NCI-H446 (cell line): ENCODE measurements at places on chromosomes 2 and 18.

- no peak for DNase-seq
Measured at GRCh38 chr2:9086465-9086864, 83.0 kb upstream of the MBOAT2 start.

GRCh38 chr2:145413261-145414030 lies 893.5 kb upstream of the ZEB2 start:
- DNase-seq = peak; percentile 6

DNA sequence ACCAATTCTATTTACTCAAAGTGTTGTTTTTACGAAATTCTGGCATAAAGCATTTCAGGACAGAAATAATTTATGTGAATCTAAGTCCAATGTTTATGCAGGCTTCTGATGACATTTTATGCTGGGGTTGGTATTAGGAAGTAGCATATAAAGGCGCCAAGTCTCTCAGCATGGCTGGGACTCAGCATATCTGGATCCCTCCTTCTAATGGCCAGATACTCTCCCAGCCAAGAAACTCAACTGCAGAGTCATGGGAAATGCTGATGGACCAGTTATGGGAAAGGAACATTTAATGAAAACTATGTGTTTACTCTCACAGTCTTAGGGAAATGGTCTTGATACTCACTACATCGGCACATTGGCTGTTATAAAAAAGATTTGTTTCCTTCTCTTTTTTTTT lies 392.2 kb downstream of the ARHGAP15 start:
- no peak for DNase-seq

GRCh38 chr2:181682026-181682789 lies 1.9 kb upstream of the NEUROD1 start:
- no peak for DNase-seq

DNA sequence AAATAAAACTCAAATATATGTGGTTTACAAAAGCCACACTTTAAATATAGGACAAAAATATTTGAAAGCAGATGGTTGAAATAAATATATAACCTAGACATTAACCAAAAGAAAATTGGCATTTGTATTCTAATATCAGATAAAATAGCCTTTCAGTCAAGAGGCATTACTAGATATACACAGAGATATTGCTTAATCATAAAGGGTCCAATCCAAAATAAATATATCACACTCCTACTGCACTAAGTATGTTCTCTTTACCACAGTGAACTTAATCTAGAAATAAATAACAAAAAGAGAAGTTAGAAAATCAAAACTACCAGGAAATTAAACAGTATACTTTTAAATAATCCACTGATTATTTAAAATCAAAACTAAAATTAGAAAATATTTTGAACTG lies 34.2 kb upstream of the KCNJ3 start:
- DNase-seq = no peak

DNA sequence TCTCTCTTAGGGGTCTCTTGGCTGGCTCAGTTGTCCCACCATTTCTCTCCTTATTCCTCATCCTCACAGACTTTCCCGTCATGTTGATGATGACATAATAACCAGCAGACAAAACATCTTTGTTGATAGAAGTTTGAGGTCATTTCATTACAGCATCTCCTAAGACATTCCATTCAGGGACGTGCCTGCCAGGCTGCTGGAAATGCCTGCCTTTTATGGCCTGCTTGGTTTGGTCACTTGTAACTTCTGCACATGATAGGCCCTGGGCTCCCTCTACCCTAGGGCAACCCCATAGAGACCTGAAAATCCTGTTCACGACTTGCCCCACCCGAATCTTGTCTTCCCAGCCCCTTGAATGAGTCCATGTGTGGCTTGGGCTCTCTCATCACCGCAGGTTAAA lies 81.7 kb downstream of the SDC1 start:
- DNase-seq = no peak

DNA sequence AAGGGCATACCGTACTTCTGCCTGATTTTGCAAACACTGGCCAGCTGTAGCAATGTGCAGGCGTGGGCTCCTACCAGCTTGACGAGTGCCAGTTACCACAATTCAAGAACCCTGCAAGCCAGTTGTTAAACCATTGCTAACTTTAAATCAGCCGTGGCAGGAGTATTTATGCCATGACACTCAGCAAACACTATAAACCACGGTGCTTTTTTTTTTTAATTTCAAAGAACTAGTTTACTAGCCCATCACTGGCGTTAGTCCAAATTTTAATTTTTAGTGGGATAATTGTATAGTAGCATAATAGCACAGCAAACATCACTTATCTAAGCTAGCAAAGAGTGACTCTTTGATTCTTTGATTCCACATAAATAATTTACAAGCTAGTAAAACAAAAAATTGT lies 111.1 kb downstream of the COL4A4 start:
- no peak for DNase-seq

DNA sequence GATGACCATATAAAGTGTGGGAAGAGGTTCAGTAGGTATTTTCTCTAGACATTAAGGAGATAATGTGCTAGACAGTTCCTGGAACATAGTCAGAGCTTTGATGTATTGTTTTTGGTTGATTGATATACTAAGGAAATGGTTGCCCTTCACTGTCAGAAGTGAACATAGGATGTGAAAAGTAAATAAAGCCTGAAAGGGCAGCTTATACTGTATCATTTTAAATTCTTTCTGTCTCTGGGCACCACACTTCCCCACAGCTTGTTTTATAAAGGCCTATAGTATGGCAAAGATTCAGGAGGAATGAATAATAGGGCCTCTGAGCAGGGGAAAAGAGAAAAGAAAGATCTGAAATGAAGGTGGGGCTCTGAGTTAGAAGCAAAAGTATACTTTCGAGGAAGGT lies 72.7 kb upstream of the ITPRID2 start:
- DNase-seq = no peak

DNA sequence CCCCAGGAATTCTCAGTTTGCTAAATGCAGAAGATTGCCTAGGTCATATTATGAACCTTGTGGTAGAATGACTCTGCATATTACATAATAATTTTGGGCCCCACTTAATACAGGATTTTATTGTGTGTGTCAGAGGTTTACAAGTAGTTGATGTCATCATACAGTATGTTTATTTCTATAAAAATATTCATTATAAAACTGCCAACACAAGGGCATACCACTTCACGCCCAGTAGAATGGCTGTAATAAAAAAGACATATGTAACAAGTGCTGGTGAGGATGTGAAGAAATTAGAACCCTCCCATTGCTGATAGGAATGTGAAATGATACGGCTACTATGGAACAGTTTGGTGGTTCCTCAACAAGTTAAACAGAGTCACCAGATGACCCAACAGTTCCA lies 61.4 kb upstream of the TWSG1 start:
- no peak for DNase-seq

DNA sequence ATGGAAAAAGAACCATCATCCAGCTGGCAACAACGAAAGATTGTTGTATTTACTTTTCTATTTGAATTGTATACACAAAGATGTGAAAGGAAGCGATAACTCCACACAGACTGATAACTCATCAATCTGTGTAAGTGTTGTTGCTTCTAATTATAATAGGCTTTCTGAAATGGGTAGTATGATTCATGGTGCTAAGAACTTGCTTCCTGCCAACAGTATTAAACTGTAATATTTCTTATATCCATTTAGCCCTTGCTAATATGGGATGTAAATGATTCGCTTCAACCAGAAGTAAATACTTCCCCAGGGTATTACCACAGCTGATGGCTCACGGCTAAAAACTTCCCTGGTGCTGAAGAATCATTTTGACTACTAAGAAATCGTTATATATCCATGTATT lies 70.2 kb downstream of the TMEM163 start:
- DNase-seq = no peak

GRCh38 chr2:174717273-174717672 lies 47.0 kb downstream of the CHRNA1 start:
- DNase-seq = no peak

DNA sequence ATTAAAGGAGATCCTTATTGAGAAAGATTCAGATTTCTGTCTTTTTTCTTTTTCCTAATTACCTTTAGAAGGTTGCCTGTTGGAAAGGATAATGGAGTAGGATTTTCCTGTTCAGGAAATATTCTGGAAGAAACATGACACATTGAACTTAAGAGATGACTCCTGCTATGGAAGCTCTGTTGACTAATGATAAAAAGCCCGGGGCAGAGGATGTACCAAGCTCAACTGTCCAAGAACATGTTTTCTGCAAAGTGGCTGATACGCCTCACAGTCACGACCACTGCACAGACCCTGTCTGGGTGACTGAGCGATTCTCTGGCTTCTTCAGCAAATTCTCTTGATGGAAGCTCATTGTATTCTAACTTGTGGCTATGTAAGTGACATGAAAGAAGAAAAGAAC lies 86.2 kb upstream of the THOC1 start:
- no peak for DNase-seq

DNA sequence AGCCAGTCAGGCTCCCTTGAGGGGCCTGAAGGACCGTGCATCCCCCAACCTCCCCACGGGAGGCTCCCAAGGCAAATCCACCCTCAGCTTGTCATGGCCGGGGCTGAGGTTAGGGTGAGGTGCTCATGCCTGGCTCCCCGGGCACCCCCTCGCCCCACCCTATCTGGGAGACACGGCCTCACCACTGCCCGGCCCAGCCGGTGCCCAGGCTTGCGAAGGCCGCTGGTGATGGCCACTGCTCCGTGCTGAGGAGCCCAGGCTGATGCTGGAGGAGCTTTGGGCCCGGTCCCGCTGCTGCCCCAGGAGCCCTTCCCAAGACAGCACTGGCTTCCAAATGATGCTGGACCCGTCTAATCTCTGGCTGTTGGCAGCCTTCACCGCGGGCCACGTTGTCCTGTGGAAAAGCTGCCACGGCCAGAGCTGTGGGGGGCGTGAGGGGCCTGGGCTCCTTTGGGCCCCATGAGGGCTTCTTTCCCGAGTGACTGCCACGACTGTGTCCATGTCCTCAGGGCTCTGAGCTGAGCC lies 135.7 kb upstream of the CTDP1 start:
- DNase-seq = no peak

GRCh38 chr18:4842287-4842686 lies 354.8 kb downstream of the AKAIN1 start:
- no peak for DNase-seq

DNA sequence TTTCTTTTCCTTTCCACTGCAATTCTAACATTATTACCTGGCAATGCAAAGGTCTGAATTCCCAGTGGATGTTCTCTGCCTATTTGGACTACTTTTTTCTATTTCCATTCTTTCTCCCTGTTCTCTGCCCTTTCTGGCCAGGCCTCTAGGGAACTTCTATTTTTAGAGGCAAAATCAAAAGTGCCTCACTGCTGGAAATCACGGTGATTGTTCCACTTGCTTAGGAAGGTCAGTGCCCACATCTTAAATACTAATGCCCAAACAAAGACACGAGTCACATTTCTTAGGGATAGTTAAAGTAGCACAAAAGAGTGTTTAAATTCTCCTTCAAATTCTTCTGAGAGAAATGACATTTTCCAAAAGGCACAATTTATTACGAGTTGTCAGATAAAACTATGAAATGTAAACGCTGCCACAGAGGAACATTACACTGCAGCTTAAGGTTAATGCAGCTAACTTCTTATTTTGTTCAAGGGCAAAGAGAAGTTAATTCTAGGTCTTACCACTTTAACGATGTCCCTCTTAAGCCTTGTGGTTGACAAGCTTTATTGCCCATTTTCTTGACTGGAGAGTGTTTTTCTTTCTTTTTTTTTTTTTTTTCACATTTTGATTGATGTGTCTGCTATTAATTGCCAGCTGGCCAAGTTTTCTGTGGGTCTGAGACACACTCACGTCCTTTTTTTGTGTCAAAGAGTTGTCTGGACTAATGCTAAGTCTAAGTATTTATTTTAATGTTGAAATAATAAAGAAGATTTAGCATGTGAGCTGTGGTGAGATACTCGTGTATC lies 34.7 kb downstream of the ST6GAL2 start:
- DNase-seq = no peak

DNA sequence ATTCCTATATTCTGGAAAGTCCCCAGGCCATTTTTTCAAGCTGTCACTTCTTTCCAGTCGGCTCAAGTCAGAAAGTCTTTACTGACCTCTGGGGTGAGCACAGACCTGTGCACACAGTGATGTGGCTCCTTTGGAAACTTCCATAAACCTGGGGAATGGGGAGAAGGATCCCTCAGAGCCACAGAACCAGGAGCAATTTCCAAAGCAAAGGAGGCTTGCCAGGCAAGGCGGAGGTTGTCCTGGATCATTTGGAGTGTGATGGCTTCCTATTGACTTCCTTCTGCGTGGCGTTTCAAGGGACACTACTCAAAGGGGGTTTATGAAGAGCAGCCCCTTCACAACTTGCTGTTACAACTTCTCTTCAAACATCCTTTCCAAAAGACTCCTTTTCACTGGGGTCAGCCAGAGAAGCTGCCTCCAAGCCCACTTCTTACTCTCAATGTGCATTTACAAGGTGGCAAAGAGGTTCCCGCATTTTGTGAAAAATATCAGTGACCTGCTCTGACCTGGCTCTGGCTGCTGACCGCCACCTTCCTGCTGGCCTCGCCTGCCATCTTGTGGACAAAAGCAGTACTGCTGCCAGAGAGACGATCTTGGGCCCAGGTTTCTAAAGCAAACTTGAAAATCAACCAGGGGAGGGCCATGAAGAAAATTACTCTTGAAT lies 18.2 kb upstream of the TMEM247 start:
- DNase-seq = peak; percentile 64
